Kidney (tissue), 22 donors: ENCODE measurements at places on chromosomes 7 and 10.

GRCh38 chr10:12849319-12850181 is 152.0 kb downstream of the CCDC3 start:
- DNase-seq, result peak; percentile 66

DNA sequence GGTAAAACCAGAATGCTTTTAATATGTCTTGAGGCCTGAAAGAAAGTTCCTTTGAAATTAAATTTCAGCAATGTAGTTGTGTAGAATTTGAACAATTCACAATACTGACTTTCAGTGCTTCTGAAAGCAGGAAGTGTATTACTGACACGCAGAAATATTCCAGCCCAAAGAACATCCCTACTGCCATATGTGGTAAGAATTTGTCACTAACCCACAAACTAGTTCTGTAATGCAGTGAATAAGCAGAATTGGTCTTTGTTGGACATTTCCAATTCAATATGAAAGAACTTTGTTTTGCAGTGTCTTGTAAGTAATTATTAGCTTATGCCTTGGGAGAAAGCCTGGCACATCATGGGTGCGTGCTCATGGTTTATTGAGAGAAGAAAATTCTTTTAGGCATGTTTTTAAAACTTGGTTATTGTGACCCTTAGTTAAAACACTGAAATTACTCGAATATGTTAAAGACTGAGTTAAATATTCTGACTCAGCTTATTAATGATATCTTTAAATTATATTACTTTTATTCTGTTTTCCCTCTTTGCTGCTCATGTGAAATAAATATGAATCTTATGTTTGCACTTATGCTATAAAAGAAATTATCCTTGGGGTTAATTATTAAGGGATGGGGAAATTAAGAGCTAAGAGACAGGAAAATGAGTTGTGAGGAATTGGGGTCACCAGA is 33.4 kb downstream of the PTPN12 start:
- DNase-seq, result no peak

GRCh38 chr10:28054228-28054860 is 55.5 kb upstream of the ODAD2 start:
- no peak for DNase-seq

- DNase-seq, result peak; percentile 98
Measured at GRCh38 chr7:151080522-151081169, at the start of gene FASTK. Gene FASTK, minus strand, starts transcription at chr7:151080809. Its CDS starts 43 bp downstream, at chr7:151080766.

GRCh38 chr7:40674316-40674715 is 539.5 kb downstream of the SUGCT start:
- DNase-seq, result no peak

- DNase-seq, result no peak
Measured at GRCh38 chr10:51389415-51390321, 309.7 kb downstream of the CSTF2T start.
